D341Med (cell line): ENCODE measurements at places on chromosomes 11 and 22.

GRCh38 chr11:110110854-110111253 is 17.7 kb downstream of the ZC3H12C start:
- DNase-seq: no peak

DNA sequence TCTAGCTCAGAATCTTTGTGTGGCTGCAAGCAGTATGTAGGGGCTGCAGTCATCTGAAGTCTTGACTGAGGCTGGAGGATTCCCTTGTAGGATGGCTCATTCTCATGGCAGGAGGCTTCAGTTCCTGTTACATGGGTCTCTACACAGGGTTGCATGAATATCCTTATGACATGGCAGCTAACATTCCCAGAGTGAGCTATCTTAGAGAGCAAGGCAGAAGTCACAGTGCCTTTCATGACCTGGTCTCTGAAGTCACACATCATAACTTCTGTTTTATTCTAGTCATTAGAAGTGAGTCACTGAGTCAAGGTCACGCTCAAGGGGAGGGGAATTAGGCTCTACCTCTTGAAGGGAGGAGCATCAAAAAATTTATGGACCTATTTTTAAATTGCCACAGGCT is 10.3 kb upstream of the SPON1 start:
- DNase-seq: no peak

DNA sequence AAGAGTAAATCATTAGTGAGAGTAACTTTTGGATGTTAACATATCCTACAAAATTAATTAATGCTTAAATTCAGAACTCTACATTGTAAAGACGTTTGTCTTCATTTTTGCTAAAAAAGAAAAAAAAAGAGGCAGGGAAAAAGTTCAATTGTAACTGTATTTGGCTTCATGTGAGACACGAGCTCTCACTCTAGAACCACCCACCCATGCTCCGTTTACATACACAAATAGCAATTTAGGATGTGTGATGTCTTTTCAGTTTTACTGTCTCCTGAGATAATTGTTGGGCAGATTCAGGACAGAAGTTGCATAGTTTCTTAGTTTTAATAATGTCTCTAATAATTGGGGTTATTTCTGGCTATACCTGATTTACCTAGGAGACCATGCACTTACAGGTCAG is 248.6 kb downstream of the AASDHPPT start:
- no peak for DNase-seq

GRCh38 chr11:116808262-116809175 is 14.6 kb downstream of the APOA4 start:
- DNase-seq: no peak

DNA sequence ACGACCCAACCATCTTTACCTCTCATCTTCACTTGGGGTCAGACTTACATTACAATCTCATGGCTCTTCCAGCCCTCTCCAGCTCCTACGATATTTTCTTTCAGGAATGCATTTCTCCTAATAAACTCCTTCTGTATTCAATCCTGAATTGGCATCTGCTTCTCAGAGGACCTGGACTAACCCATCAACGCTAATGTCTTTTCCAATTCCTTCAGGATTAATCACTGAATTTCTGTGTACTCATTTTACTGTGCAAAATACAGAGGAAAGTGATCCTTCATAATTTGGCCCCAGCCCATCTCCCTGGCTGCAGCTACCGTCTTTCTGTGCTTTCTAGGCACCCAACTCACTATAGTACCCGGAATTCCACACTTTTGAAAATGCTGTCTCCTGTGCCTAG is 239.2 kb downstream of the METTL15 start:
- no peak for DNase-seq

DNA sequence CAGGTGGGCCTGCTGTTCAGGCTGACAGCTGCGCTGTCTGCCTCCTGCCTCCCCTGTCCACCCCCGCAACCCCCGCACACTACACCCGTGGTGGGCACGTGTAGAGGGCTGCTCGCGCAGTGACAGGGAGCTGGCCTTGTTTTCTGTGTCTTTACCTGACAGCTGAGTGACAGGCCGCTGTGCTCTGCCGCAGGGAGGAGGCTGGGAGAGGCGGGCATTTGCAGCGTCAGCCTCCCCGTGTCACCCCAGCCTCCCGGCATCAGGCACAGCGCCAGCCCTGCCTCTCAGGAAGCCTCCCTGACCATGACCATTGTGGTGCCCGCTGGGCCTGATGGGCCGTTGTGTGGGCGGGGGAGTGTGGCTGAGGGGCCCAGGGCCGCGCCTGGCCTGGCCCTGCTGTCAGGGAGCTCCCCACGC is 32.0 kb upstream of the RELT start:
- DNase-seq: no peak

DNA sequence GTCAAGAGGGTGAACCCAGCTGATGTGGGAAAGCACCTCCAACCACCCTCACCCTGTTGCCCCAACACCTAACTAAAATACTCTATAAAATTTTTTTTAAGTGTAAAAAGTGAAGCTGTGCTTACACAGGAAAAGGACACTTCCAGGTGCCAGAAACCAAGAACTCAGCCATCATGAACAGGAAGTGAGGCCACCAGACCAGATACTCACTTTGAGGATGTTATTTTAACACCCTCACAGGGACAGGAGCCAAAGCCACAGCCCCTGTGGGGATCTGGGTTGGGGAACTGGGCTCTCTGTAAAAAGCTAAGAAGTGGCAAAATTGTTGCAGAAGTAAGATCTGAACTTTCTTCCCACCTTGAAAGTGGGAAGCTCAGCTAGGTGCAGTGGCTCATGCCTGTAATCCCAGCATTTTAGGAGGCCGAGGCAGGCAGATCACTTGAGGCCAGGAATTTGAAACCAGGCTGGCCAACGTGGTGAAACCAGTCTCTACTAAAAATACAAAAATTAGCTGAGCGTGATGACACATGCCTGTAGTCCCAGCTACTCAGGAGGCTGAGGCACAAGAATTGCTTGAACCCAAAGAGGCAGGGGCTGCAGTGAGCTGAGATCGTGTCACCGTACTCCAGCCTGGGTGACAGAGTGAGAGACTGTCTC is 3.8 kb downstream of the RSPH14 start:
- no peak for DNase-seq

DNA sequence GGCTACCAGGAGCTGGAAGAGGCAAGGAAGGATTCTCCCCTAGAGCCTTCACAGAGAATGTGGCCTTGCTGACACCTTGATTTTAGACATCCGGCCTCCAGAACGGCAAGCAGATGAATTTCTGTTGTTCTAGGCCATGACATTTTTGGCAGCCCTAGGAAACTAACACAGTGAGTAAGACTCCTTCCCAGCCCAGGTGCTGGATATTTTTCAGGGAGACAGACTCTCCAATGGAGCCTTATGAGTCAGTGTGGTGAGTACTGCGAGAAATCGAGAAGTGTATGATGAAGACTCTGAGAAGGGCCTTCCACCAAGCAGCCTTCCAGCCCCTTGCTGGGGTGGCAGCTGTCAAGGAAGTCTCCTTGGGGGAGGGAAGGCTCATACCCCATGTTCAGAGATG is 114.4 kb downstream of the OSBP2 start:
- no peak for DNase-seq
